ENCODE measurements at places on chromosomes 3 and 15.
A peak's percentile ranks its signal among the peaks of the same experiment; 100 is the strongest.

DNA sequence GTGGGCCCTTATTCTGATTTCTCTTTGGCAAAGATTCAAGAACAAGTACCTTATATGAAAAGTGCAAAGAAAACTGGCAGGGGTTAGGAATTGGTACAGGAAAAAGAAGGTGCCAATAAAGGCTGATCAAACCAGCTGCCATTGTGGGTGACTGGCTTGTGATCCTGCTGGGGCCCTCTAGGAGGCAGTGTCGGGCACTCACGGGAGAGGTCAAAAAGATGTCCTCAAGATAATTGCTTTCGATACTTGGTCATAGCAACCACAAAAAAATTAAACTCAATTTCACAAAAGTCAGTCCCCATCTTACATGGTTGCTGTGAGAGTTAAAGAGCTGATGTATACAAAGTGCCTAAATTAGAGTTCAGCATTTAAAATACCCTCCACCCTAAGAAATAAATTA lies 31.0 kb upstream of the CAV3 start:
- DNase-seq, result no peak

- no peak for DNase-seq
These were observed 247.7 kb downstream of the VGLL3 start for GRCh38 chr3:86743233-86743632.

- DNase-seq, result no peak
These were observed 244.4 kb downstream of the TIGIT start for GRCh38 chr3:114538211-114538610.

GRCh38 chr3:194351080-194351672 lies at the start of gene CPN2:
Gene CPN2, minus strand, starts transcription at chr3:194351328. Its CDS starts 8,626 bp downstream, at chr3:194342702.
- no peak for DNase-seq

- no peak for DNase-seq
These were observed 38.9 kb downstream of the TICRR start for GRCh38 chr15:89614164-89614563.

DNA sequence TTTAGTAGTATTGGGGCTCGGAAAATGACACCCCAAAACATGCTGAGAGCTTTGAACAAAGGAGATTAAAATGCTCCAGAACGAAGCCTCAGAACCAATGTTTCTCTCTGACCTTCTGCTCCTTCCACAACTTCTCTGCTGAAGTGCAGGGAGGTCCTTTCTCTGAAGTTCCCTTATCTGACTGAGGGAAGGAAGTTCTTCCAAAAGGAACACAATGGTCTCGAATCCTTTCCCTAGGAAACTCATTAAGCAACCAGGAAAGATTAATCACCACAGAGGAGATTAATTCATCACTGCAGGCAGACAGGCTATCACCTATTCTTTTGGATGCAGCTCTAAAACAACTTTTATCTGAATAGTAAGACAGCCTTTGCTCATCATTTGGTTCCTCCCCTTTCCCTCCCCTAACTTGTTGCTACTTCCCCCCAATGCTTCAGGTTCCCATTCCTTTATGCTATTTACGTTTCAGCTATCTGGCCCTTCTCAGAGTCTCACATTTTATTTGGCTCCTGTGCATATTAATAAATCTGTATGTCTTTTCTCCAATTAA lies 18.2 kb upstream of the WDR49 start:
- DNase-seq, result no peak

DNA sequence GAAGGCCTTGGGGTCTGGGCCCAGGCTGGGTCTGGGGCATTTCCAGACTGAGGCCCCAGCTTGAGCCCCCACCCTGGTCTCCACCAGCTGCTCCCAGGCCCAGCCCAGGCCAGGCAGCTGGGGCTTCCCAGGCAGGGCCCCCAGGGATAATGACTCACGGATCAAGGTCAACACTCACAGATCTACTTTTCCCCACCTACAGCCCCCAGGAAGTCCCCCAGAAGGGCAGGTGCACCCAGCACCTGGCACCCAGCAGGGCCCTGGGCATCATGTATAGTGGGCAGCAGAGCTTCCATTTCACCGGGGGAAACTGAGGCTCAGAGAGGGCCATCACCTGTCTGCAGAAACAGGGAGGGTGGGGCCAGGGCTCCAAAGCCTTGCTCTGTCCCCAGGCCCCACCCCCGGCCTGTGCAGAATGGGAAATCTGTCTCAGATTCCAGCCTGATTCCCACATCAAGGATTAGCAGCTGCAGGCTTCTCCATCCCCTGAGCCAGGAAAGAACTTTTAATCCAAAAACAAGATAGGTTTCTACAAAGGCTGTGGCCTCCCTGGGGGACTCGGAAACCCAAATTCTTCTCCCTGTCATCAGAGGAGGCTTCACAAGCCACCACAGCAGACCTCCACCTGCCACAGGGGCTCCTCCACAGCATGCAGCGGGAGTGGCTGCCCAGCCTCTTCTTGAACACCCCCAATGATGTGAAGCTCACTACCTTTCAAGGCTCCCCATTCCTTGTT lies 49.8 kb downstream of the IQSEC1 start:
- DNase-seq, result no peak

GRCh38 chr15:23616536-23616935 lies 31.1 kb downstream of the MAGEL2 start:
- no peak for DNase-seq

- peak; percentile 76 for DNase-seq
These were observed 60.8 kb downstream of the RGMA start for GRCh38 chr15:93028111-93028631.

GRCh38 chr3:31747785-31748184 lies 215.1 kb downstream of the STT3B start:
- no peak for DNase-seq
